ENCODE measurements at places on chromosomes 4 and X. TPM values are rescaled to one million over a fixed set of nuclear protein-coding genes. Genes with fewer than 3 reads are reported as not detected.

Gene ZNF711
- 10.4 TPM for total RNA-seq

Gene CCDC149
- 17.8 TPM for total RNA-seq

Gene IL9R
- total RNA-seq, result 4.3 TPM

Gene GYPE
- total RNA-seq, result 1.2 TPM

Gene SPANXA1
- total RNA-seq, result not detected

Gene CENPVL1
- not detected for total RNA-seq

Gene MBTPS2
- total RNA-seq, result 14.4 TPM

Gene PABPC5
- total RNA-seq, result 7.5 TPM
